ENCODE measurements at places on chromosomes 12 and 14.

DNA sequence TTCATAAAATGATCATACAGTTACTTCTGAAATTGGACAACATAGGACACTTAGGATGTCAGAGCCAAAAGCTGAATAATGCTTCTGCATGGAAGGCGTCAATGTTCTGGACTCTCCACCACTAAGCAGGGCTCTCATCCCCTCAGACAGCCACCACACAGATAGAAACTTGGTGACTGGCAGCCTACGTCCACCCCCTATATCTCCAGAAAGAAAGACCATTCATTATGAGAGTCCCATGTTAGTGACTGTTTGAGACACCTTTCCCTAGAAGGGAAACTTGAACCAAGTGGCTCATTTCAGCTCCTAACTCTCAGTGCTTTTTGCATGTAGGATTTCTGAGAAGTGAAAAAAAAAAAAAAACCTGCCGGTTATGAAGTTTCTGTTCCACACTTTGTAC lies 251.0 kb upstream of the FKBP4 start:
- no peak for DNase-seq

DNA sequence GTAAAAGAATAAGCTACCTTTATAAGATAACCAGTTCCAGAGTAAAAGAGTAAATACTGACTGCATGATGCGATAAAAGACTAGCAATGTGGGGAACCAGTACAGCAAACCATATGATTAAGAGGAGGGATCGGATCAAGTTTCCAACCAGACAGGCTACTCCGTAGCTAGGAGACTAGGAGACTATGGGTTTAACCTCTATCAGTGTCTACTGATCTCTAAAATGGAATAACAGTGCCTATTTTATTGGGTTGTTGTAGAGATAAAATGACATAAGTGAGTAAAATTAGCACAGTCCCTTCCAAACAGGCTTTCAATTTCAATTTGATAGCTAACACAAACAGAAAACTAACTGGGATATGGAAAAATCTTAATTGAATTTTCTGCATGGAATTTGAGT lies 76.0 kb downstream of the PAWR start:
- DNase-seq, result no peak

- DNase-seq, result no peak
Observed at GRCh38 chr12:48263617-48264016, 60.5 kb upstream of the OR10AD1 start.

DNA sequence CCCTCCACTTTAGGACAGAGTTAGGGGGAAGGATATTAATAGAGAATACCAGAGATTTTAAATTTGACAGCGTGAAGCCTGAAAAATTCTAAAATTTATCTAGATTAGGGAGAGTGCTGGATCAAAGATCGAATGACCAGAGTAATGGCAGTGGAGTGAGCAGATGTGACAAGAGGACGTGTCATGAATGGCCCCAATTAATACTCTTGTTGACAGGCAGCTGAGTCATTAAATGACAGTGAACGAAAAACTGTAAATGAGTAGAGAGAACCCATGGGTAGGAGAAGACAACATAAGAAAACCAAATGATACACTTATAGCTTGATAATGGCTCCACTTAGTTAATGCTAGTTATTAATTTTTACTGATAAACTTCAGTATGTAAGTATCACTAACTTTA lies 73.9 kb upstream of the PLEKHA5 start:
- no peak for DNase-seq

DNA sequence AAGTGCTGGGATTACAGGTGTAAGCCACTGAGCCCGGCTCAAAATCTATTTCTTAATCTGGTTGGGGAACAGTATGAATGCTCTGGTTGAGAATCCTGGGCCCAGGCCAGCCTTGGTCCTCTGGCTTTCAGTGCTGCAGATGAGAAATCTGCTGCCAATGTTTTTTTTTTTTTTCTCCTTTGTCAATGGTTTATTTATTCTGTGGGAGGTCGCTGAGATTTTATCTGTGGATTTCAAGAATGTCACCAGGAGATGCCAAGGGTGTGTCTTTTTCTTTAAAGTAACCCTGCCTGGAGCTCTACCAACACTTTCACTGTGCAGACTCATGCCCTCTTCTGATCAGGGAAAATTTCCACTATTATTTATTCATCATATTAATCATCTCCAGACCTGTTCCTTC lies 3.6 kb downstream of the SLC25A29 start:
- no peak for DNase-seq

DNA sequence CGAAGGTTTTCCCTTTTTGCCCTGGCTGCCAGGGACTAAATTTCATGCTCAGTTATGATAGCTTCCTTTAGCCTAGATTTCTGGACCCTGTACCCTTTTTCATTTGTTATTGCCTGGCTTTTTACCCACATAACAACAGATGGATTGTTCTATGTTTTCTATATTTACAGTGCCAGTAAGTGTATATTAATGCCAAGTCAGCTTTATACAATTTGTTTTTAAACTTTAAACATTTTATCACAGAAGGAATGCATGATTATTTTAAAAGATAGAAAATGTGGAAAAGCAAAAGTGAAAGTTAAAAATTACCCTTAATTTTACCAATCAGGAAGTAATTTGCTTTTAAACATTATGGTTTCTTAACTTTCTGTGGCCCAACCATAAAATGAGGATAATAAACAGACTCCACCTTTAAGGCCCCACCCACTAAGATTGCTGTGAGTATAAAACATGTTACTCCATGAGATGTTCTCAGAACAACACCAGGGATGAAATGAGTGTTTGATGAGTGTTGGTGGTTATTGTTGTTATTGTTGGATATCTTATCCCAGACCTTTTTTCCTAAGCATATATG lies 496.8 kb downstream of the EGLN3 start:
- no peak for DNase-seq

GRCh38 chr14:61145903-61146481 lies 135.1 kb downstream of the TMEM30B start:
- DNase-seq, result no peak

GRCh38 chr14:103391048-103391447 lies 5.8 kb downstream of the MARK3 start:
- no peak for DNase-seq

- DNase-seq, result no peak
Observed at GRCh38 chr14:34099635-34100034, 148.8 kb upstream of the EGLN3 start.

DNA sequence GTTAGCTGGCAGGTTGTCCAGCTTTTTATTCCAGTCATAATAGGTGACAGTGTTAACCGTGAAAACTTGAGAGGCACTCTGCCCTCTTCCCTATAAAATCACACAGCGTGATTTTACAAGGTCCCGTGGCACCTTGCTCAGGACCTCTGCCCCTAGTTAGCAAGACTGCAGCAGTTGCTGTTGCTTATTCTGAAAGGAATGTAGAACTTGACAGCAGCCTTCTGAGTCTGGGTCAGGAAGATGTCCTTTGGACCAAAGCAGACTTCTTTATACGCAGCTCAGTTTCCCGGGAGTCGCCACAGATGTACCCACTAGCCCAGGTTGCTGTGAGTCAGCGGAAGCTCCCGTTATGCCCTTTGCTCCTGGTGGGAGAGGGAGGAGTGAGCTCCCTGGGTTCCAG lies 13.2 kb downstream of the PRKAB1 start:
- DNase-seq, result no peak

DNA sequence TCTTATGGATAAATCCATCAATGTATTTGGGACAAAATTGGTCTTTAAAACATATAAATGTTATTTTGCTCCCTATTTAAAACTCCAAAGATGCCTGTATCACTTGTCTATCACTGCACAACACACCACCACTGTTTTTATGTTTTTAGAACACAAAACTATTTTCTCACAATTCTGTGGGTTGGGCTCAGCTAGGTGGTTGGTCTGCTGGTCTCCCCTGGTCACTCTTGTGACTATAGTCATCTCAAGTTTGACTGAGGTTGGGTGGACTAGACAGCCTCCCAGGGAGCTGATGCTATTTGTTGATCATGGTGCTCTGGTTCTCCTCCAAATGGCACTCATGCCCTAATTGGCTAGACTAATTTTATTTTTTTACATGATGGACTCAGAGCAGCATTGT lies 39.5 kb upstream of the NR1H4 start:
- no peak for DNase-seq

DNA sequence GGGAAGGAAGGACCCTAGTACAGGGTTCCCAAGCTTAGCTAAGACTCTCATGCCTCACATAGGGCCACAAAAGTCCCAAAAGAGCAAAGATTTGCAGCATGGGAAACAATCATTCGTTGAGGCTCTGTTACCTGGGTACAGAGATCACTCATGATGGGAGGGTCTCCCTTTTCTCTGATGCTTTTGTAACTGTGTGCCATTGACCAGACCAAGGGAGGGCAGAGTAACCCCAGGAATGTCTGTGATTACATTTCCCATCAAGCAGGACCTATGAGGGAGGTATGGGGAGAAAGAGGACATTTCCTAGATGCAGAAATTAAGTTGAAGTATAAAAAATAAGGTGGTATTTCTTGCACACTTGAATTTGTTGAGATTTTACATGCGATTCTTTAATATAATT lies 16.4 kb upstream of the DLGAP5 start:
- DNase-seq, result no peak

GRCh38 chr12:68342966-68343365 lies 10.8 kb upstream of the MDM1 start:
- DNase-seq, result peak; percentile 88

DNA sequence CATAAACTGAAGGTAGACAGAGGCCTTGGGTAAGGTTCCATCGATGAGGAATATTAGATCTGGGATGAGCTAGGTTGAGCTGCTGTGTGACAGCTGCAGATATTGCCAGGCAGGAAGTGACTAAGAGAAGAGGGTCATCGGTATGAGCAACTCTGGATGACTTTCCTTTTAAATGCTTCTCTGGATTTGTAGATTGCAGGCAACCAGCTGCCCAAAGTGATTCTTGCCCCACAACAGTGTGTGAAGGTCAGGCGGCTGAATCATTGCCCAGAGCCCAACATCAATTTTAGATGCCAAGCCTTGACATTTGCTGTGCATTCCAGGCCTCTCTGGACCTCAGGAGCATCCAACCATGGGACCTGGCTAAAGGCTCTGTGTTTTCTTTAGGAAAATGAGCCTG lies 255.9 kb downstream of the DPF3 start:
- no peak for DNase-seq

GRCh38 chr14:69632593-69633151 lies 21.3 kb downstream of the SUSD6 start:
- no peak for DNase-seq

DNA sequence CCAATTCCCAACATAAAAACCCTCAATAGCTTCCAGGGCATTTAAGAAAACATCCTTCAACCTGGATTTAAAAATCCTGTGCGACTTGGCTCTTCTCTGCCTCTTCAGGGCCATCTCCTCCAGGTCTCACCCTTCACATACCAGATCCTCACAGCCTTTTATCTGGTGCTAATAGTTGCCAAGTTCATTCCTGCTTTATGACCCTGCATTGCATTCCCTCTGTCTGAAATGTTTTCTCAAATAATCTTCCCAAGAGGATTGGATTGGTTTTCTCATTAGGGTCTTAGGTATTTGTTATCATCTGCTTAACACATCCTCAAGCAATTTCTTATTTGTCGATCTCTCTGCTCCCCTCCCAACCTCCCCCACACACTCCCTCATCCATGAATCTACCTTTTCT lies 832.0 kb downstream of the GALC start:
- DNase-seq, result no peak

Data from NCI-H187 treated with DMSO at 0.1 percent for 48 hours (cell line).